Stimulated activated CD8-positive, alpha-beta memory T cell treated with anti-CD3 and anti-CD28 coated beads, Interleukin-15, amount 100 ng/mL, for 4 hours (primary cell): ENCODE measurements at places on chromosomes 2 and 18.

DNA sequence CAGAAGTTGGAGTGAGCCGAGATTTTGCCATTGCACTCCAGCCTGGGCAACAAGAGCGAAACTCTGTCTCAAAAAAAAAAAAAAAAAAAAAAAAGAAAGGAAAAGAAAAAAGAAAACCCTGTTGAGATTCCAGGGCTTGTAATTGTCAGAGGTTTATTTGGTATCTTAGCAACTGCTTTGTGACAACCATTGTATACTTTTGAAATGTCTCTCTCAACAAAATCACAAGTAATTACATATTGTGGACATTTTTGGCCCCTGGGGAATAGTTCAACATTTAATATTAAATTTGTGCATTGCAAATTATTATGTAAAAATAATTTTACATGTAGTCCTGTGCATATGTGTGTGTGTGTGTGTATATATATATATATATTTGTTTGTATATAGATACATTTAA, 270.8 kb downstream of the GALNT13 start:
- no peak for DNase-seq

- DNase-seq: no peak
These were observed 398.0 kb upstream of the CDH20 start for GRCh38 chr18:60935041-60935910.

- DNase-seq: no peak
These were observed 134.6 kb downstream of the TSN start for GRCh38 chr2:121890041-121890440.

DNA sequence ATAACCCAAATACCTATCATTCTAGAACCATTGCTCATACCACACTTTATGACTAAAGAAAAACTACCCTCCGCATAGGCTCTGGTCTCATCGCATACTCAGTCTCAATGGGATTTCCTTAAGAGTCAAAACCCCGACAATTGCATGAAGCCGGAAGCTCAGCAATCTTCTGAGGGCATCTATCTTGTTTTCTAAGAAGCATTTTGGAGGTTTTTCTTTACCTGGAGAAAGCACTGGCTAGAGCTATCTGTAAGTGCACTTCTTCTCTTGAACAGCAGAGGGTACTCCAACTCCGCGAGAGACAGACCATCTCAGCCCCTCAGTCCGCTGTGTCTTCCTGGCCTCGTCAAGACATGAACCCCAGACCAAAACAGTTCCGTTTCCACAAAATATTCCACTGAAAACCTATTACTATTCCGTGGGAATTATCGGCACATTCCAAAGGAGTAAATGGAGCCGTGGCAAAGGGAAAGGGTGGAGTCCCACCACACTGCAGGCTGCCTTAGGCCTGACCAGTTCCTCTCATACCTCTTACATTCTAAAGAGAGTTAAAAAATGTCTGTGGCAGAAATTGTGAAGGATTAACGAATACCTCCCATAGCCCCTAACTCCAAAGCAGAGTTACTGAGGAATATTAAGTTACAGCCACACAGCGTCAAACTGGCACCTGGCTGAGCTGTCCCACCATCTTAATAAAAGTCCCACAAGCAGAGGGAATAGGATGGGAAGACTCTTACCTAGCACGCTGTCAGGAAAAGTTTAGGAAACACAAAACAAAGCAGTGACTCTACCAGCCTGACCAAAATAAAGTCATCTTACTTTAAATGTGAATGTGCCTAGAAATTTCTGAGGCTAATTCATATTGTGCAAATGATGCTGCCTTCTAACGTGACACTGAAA, 325.6 kb upstream of the VRK2 start:
- DNase-seq: no peak

DNA sequence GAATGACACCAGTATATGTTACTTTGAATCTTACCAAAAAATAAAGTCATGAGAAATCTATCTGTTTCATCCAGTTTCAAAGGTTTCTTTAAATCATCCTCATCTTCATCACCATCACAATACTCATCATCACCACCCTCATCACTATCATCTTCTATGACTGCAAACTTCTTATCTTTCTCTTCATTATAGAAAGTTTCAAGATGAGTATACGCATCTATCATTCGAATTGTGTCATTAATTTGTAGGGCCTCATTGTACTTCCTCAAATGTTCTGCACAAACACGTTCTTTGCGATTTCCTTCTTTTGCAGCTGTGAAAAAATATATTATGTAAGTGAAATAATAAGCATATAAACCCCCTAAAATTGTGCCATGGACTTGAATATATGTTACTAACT, 34.1 kb upstream of the FAP start:
- no peak for DNase-seq

DNA sequence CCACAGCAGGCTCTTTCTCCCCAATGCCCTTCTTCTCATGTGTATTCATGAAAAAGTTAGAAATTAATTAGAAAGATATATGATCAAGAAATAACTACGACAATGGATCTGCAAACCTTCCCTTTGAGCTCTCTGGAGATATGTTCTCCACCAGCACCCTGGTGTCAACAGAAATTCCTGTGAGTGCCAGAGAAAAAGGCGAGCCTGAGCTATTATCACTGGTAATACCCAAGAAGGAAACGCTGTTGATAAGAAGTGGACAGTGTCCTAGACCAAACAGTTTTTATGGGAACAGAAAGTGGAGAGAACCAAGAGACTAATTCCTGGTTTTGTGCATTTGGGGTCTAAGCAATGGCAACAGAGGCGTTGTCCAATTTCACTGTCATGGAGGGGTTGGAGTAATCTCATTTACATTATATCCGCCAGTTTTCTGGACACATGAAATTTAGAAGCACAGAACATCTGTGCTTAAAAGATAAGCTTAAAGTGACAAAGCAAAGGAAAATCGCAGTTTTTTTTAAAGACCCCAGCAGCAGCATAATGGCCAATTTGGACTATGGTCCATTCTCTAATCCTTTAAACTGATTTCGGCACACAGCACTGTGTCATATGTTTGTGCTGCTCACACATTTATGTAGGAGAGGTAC, 47.2 kb upstream of the CDC42EP3 start:
- no peak for DNase-seq

GRCh38 chr18:24490539-24490938, 30.1 kb downstream of the HRH4 start:
- DNase-seq: no peak

DNA sequence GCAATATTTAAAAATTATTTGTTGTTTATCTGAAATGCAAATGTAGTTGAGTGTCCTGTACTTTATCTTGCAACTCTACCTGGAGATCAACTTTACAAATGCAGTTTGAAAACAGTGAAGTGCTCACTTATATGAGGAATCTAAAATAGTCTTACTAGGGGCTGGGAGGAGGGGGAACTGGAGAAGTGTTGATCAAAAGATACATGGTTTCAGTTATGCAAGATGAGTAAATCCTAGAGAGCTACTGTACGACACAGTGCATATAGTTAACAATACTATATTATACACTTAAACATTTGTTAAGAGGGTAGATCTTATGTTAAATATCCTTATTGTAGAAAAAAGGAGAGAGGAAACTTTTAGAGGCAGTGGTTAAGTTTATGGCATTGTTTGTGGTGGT, 241.9 kb downstream of the BCL11A start:
- DNase-seq: no peak

GRCh38 chr2:201532686-201533304, 81.3 kb downstream of the STRADB start:
- DNase-seq: no peak

- DNase-seq: no peak
These were observed 30.4 kb downstream of the UPP2 start for GRCh38 chr2:158131919-158132566.

DNA sequence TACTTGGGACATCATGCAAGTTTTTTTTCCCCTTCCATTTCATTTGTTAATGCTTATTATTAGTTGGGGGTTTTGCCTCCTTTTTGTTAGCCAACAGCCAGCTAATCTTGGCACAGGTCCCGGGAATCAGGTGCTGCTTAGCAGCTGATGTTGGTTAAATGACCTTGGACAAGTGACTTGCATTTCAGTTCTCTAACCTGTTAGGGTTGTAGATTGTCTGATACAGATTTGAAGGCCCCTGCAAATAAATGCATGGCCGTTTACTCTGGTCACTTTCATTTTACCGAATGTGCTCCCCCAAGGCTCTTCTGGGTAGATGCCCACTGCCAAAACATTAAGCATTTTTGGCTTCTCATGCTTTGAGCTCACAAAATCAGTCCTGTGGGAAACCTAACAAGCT, 120.9 kb downstream of the SPTBN1 start:
- DNase-seq: no peak

DNA sequence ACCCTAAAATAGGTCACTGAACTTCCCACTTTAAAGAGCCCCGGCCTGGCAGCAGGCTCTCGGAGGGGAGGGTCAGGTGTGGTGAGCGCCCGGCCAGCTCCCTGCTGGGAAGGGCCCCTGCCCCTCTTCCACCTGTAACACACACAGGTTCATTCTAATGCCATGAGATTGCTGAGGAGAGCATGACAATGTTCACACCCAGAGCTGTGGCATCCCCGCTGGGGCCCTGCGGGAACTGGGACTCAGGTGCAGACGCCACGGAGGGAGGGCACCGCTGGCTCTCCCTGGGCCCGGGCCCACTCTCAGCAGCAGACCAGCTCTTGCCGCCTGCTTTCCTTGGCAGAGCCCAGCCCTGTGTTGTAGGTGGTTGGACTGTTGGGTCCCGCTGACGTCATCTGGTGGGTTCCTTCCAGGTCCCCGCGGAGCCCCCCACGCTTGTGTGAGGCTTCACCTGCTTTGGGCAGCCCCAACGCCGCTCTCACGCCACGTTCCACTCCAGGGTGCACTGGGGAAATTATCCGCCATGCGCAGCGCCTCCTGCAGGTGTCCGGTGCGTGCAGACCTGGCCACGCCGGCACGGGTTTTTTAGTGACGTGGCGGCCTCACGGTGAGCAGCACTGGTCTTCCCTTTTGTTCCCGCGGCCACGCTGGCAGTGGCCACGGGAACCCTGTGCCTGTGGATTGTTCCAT, 50.4 kb upstream of the KCNG2 start:
- no peak for DNase-seq

DNA sequence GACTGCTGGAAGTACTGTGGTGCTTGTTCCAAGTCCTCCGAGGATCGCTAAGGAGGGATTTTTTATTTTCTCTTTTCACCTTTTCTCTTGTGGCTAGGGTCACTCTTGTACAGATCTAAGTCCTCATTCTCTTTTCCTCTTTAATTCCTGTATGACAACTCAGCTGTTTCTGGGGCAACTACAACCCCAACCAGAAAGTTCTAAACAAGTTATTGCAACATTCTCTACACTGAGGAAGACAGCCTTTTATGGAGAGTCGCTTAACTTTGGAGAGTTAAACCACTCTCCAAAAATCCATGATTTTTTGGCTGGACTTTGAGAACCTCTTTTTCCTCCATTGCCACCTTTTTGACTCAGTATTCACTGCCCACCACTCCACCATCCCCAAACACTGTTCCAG, 74.0 kb upstream of the SESTD1 start:
- DNase-seq: no peak

- no peak for DNase-seq
These were observed 59.1 kb downstream of the RMDN2 start for GRCh38 chr2:37984176-37984575.

GRCh38 chr2:118031566-118031965, 17.7 kb upstream of the CCDC93 start:
- no peak for DNase-seq

DNA sequence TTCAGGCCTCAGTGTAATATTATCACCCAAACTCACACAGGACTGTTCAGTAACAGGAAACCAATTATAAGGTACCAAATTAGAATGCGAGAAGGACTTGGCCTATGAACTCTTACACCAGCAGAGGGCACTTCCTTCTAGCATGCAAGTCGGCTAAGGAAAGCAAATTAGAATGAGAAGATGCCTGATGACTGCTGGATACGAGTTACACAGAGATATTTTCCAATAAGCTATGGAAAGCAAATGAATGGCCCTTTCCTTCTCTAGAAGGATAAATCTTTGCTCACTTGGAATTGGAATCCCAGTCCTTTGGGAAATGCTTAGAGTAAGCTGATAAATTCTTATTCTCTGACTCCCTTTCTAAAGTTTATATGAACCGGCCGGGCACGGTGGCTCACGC, 109.8 kb downstream of the AP1S3 start:
- DNase-seq: peak; percentile 8

- no peak for DNase-seq
These were observed 296.3 kb downstream of the DYSF start for GRCh38 chr2:71749671-71750101.

GRCh38 chr2:143954186-143954585, 565.7 kb downstream of the ZEB2 start:
- no peak for DNase-seq

DNA sequence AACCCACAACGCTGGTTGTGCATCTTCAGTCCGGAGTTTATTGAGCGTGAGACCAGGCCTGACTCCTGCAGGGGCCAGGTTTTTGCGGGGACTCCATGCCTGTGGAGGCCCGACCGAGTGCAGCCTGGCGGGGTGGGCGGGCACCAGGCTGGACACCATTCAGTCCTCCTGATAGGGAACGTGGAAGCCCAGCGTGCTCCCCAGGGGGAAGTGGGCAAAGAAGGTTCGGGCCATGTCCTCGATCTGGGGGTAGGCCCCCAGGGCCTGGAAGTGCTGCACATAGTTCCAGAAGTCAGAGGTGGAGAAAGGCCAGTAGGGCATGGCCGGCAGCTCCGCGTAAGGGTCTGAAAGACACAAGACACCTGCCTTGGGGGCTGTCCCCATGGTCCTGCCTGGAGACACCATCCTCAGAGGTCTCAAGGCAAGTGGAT, 1.4 kb downstream of the OTOS start:
- DNase-seq: no peak

- no peak for DNase-seq
These were observed 10.2 kb downstream of the RNASEH1 start for GRCh38 chr2:3547915-3548314.

DNA sequence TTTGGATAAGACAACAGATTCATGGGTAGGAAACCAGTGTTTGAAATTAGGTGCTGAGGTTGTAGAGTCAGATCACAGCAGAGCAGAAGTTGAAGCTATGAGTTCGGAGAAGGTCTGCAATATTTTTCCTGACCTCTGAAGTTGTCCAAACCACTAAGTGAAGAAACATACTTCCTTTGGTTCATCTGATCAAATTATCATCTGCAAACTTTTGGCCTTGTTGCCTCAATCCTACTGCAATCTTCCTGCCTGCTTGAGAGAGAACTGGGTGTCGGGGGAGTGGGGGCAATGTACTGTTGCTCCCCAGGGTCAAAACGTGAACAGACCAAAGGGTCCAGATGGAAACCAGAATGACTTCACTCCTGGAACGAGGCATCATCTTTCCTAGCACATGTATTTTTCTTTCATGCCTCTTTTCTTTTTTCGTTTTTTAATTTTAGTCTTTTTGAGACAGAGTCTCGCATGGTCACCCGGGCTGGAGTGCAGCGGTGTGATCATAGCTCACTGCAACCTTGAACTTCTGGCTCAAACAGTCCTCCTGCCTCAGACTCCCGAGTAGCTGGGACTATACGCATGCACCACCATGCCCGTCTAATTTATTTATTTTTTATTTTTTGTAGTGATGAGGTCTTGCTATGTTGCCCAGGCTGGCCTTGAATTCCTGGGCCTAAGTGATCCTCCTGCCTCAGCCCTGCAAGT, 42.7 kb downstream of the RAB31 start:
- no peak for DNase-seq

DNA sequence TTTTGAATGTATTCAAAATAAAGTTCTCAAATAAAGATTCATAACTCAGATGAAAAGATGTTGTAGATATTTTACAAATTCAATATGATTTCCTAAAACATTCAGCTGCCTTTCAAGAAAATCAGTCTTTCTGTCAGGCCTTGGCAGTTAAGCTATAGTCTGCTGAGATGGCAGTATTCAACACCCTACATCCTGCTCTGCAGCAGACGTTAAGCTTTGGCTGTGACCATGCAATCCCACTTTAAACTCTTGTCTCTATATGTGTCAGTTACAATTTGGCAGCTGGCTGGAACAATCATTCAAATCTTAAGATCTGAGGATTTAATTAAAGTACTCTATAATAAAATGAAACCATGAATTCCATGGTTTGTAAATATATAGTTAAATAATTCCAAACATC, 567.3 kb upstream of the ZNF804A start:
- no peak for DNase-seq
